Sciatic nerve (tissue), 2 donors: ENCODE measurements at places on chromosomes 3 and 15. TPM values are rescaled to one million over a fixed set of nuclear protein-coding genes. Genes with fewer than 3 reads are reported as not detected.
A peak's percentile ranks its signal among the peaks of the same experiment; 100 is the strongest.

- DNase-seq = no peak
Measured at GRCh38 chr15:99734575-99734974, 1.3 kb upstream of the LYSMD4 start.

- DNase-seq = no peak
Measured at GRCh38 chr3:53109190-53109589, 21.0 kb downstream of the RFT1 start.

DNA sequence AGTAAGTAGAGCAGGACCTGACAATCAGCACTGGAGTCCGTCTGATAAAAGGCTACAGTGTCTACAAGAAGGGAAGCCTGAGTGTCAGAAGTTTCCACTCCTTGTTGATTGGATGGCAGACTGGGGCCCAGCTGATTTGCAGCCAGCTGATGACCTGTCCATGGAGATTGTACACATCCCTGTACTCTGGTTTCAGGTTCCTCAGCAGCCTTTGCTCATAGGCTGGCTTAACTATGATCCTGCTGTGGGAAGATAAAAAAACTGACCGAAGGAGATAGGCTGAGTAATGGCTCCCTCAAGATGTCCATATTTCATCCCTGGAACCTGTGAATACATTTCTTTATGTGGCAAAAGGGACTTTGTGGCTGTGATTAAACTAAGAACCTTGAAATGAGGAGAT, 11.7 kb upstream of the LACTB start:
- DNase-seq = no peak

DNA sequence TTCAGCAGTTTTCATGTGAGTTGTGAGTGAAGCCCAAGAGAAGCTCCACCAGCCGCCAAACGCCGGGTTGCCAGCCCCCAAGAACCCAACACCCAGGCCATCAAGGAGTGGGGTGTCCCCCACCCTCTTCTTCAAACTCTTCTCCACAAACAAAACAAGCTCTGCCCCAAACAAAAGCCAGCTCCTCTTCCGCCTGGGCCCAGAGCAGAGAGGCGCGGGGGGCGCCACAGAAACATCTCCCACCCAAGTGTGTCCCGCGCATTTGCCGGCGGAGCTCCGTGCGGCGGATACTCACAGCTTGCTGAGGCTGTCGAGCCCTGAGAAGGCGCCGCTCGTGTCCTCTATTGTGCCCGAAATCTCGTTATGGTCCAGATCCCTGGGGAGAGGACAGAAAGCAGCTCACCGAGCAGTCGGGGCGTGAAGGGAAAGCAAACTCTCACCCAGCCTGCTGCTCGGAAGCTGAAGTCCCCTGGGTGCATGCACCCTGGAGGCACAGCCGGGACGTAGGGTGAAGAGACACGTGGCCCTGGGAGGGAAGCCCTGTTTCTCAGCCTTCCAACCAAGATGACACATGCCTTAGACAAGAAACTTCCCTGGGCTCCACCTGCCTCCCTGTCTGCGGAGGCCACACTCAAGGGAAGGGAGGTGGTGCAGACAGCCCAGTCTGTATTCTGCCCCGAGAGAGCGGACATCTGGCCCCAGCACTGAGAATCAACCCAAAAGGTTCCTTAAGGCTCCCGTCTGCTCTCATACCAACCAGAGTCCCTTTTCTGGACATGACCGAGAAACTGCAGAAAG, 95.7 kb downstream of the LRIG1 start:
- DNase-seq = no peak

DNA sequence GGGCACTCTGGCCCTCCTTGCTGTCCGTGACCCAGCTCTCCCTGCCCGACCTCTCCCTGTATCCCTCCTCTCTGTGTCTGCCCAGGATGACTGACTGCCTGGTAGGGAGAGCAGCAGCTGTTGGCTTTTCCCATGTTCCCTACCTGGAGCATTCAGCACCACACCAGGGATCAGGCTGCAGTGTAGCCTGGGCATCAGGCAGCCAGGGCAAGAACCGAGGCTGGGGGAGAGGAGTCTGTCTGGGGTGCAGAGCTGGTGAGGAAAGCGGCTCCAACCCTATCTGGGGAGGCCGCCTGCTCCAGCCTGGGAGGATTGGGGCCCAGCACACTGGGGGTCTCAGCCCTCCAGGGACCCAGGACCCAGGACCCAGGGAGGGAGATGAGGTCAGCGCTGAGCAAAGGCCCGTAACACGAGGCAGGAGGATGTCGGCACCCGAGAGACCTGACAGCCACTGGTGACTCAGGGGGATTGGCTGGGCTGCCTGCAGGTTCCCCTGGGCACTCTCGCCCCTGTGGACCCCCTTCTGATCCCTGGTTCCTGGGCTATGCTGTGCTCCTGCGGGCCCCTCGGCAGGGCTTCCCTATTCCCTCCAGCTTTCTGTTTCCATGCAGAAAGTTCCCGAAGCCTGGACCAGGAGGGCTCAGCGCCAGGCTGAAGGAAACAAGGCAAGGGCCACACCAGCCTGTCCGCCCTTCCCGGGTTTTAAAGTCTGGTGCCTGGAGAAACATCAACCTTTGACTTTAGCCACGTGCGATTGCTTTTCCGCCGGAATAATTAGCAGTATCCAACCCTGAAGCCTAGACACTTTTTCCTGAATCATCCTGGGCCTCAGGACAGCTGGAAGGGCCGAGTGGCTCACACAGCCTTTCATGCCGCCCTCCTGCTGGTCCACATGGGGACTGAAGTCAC, 128.2 kb upstream of the MEF2A start:
- DNase-seq = peak; percentile 46

PSMD2 gene
- total RNA-seq = 122 TPM
